ENCODE measurements at places on chromosomes 16 and 17.

GRCh38 chr17:68054296-68054900, 18.9 kb downstream of the KPNA2 start:
- DNase-seq, result peak; percentile 58

DNA sequence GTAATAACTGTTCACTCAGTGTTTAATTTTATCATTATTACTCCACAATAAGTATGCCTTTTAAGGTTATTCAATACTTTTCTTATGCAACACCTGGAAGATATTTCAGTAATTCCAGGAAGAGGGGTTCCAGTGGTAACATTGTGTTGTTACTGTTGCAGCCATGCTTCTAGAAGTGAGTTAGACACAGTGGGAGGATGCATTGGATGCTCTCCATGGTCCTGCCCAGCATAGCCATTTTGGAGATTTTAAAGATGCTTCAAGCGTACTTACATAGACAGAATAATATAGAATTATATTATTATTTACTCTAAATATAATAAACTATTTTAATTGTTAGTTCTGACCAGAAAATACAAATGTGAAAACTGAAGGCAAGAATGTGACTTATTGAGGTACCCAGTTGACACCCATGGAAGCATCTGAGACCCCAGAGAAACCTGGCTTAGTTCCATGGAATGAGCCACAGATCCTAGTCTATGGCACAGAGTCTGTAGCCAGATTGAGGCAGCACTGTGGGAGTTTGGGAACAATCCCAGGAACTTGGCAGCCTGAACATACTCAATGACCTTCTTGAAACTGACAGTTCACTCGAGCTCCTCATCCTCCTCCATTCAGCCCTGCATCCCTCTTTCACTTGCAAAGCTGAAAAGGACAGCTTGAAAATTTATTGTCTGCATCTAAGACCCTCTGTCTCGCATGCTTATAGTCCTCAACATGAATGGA, 190.1 kb upstream of the HS3ST4 start:
- no peak for DNase-seq

DNA sequence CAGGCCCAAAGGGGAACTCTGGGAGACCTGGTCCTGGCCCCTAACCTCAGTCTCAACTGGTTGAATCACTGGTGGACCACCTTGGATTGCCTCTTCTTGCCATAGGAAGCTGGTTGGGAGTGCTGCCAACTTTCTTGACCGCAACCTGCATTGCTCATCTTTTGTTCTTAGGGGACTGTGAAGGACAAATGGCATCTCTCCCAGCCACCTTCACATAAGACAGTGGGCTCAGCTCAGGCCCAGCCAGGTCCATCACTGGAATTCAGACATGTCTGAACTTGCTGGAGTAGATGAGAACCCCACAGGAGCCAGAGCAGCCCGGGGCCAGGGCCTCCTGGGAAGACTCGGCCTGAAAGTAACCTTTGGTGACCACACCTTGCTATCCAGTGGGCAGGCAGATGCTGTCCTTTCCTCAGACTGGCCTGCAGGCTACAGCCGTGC, 18.8 kb downstream of the ADORA2B start:
- DNase-seq, result no peak

DNA sequence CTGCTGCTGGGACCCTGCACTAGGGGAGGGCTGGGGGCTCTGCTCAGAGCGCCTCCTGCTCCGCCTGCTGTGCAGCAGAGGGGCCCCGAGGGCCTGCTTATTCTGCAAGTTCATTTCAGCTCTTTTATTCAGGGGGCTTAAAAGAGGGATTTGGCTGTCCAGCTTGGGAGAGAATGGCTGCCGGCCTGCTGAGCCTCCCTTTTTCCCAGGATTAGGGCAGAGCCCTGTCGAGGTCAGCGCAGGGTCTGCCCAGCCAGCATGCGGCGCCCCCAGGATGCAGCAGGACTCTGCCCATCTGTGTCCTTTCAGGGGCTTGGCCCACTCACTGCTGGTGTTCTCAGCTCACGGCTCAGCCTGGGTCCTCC, 1.1 kb downstream of the SMIM5 start:
- no peak for DNase-seq

GRCh38 chr17:32486111-32486700, 587 bp upstream of the CDK5R1 start:
- peak; percentile 89 for DNase-seq

- no peak for DNase-seq
Observed at GRCh38 chr17:77440560-77440981, 299.8 kb downstream of the SEC14L1 start.

DNA sequence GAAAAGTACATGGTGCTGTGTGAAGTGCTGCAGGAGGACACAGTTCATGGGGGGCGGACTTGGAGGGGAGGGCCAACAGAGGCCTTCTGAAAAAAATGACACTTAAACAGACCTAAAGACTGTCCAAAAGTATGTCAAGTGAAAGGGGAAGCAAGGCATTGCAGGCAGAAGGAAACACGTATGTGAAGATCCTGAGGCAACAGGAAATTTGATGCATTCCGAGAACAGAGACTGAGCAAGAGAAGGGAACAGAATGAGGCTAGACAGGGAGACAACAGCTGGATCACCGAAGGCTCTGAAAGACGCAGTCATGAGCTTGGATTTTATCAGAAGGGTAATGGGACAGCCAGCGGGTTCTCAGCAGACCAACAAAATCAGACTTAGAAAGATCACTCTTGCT, 1.1 kb downstream of the IFT20 start:
- DNase-seq, result no peak

- no peak for DNase-seq
Observed at GRCh38 chr16:84054271-84054670, 11.7 kb upstream of the SLC38A8 start.

DNA sequence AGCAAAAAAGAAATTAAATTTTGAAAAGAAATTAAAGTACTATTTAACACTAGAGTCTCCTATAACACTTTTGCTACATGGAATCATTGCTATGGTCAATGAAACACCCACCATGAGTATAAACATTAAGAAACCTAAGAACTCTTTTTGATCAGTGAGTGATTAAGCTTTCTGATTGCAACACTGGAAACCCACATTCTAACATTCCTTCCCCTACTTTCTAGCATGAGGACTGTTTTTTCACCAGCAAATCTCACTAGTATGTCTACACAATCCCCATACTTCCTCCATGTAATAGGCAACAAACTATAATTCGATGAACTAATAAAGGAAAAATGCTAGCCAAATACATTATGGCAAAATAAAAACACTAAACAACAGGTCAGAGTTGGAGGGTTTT, 54.7 kb downstream of the SKAP1 start:
- no peak for DNase-seq

- DNase-seq, result no peak
Observed at GRCh38 chr17:2954898-2955445, 108.4 kb downstream of the OR1D5 start.

DNA sequence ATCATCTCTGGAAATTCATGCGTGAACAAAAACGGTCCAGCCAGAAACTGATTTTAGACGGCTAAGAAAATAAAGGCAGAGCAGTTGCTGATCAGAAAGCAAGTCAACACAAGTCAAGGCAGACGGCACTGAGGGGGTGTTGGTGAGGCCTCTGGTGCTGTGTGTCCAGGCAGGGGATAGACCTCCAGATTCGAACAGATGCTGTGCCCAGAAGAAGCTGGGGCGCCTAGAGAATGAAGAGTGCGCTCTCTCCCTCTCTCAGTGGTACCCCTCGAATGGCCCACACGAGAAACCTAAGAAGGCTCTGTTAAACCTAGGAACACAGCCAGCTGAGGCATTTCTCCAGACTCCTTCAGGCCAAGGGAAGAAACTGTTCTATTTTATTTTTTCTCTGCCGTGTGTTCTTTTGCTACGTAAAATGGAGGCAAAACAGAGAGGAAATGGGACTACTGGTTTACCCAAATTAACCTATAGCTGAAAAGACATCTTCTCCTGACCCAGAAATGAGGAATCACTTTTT, 178.3 kb downstream of the PMP22 start:
- no peak for DNase-seq

DNA sequence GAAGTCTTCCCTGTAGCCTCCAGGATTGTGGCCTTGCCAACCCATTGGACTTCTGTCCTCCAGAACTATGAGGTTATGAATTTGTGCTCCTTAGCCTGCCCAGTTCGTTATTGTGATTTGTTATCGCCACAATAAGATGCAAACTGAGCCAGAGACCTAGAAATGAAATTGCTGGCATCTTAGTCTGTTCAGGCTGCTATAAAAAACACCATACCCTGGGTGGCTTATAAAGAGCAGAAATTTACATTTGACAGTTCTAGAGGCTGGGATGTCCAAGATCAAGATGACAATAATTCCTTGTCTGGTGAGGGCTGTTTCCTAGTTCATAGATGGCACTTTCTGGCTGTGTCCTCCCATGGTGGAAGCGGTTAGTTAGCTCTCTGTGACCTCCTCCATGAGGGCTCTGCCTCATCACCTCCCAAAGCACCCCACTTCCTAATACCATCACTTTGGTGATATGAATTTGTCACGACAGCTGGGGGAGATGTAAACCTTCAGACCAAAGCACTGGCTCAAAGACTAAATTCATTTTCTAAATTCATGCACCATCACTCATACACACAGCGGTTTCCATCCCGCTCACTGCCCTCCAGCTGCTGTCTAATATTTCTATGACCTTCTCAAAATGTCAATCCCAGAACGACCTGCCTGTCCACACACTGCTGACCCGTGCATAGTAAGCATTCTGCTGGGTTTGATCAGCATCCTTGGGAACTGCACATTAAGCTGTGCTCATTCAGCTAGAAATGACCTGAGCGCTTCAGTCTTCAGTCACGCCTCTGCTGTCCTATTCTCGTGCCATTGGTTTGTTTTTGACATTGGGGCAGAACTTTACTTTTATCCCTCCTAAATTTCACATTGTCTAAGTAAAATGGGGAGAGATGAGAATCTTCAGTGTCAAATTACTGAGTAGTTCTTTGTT, 36.6 kb downstream of the GINS3 start:
- no peak for DNase-seq

- DNase-seq, result no peak
Observed at GRCh38 chr17:18262641-18263040, 2.2 kb downstream of the MIEF2 start.

- no peak for DNase-seq
Observed at GRCh38 chr16:143047-143446, 4.6 kb upstream of the NPRL3 start.

- no peak for DNase-seq
Observed at GRCh38 chr17:71638668-71639067, 482.2 kb upstream of the SOX9 start.

GRCh38 chr17:73715769-73716168, 71.5 kb upstream of the SDK2 start:
- no peak for DNase-seq

- no peak for DNase-seq
Observed at GRCh38 chr17:17793378-17794214, 43.2 kb downstream of the SREBF1 start.

DNA sequence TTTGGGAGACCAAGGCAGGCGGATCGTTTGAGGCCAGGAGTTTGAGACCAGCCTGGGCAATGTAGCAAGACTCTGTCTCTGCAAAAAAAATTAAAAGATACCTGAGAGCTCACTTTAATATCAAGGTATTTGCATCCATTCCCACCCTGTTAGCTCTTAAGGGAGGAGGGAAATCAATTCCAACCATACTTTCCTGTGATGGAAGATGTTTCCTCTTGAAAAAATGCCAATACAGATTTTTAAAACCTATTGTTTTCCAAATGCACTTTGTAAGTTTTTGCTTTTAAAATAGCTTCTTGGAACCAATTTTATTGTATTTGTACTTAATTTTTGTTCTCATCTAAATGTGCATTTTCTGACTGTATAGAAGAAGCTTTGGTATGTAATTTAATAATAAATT, 49.2 kb downstream of the GOSR1 start:
- DNase-seq, result no peak

DNA sequence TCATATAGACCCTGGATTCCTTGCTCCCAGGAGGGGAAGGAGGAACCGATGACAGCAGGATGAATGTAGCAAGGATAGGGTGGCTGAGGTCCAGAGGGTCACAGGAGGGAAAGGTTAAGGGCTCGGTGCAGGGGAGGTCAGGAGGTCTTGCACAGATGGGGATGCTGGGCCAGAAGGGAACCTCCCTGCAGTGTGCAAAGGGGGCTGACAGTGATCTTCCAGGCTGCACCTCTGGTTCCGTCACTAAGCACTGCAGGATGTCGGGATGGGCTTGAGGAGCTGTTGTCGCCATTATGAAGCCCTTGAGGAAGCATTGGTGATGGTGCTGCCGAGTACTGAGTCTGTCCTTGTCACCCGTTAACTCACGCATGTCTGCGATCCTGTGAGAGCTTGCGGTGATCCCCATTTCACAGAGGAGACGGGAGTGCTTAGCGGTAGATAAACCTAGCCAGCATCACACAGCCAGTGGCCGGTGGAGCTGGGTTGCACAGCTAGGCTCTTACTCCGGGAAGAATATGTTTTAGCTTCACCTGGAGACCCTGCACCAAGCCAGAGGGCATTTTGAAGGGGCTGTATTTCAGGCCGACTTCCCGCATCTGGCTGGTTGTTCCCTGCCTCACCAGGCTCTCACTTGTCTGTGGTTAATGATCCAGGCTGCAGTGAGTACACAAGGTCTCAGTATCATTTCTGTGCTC, 120.4 kb downstream of the SNX29 start:
- no peak for DNase-seq

GRCh38 chr17:73496232-73496631, 148.0 kb downstream of the SDK2 start:
- DNase-seq, result no peak

GRCh38 chr16:27156579-27156978, 46.7 kb upstream of the KDM8 start:
- DNase-seq, result no peak

- no peak for DNase-seq
Observed at GRCh38 chr16:80350061-80350460, 190.7 kb upstream of the DYNLRB2 start.

GRCh38 chr16:56637814-56638750, at the start of gene MT1A:
MT1A (plus strand) TSS chr16:56638666; CDS start chr16:56638739, 73 bp downstream.
- DNase-seq, result no peak

DNA sequence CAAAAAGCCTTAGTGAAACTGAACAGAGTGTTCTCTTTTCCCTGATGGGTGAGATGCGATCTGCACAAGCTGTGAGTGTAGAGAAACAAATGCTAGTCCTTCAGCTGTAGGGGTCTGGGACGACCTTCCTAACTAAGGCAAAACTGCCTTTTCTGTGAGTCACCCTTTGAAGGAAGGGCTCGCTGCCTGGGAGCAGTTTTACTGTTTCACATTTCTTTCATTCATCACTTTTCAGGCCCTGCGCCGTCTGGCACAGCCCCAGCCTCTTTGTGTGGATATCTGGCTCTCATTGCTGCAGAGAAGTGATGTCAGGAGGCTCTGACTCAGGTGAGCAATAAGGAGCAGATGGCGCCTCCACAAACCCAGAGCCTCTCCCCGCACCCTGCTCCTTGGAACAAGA, 57.4 kb downstream of the HS3ST3A1 start:
- no peak for DNase-seq
